Type B pancreatic cell (in vitro differentiated cells): ENCODE measurements at places on chromosomes 1 and 21. TPM values are rescaled to one million over a fixed set of nuclear protein-coding genes. Genes with fewer than 3 reads are reported as not detected.
A peak's percentile ranks its signal among the peaks of the same experiment; 100 is the strongest.

The TMEM200B gene
- 4.5 and 8.3 TPM in 2 replicates for total RNA-seq

The MRPS6 gene
- 40.7 and 74.8 TPM in 2 replicates for total RNA-seq

The FMO4 gene
- 1.6 and 2.5 TPM in 2 replicates for total RNA-seq

The OR14C36 gene
- total RNA-seq: not detected in 2 replicates

The B3GALT2 gene
- total RNA-seq: 3.2 and 3.6 TPM in 2 replicates

The TSPAN1 gene
- 22.2 and 27.6 TPM in 2 replicates for total RNA-seq

The RYR2 gene
- 0.58 and 1.0 TPM in 2 replicates for total RNA-seq

The OR10K1 gene
- not detected in 2 replicates for total RNA-seq

The AMY2B gene
- total RNA-seq: 7.0 and 7.5 TPM in 2 replicates

The SAMSN1 gene
- total RNA-seq: 2.6 and 6.0 TPM in 2 replicates

The CD34 gene
- 0.34 TPM in 1 of 2 replicates, not detected in the other for total RNA-seq

The C1orf141 gene
- not detected in 2 replicates for total RNA-seq

The TDRD5 gene
- 0.52 TPM in 1 of 2 replicates, not detected in the other for total RNA-seq

DNA sequence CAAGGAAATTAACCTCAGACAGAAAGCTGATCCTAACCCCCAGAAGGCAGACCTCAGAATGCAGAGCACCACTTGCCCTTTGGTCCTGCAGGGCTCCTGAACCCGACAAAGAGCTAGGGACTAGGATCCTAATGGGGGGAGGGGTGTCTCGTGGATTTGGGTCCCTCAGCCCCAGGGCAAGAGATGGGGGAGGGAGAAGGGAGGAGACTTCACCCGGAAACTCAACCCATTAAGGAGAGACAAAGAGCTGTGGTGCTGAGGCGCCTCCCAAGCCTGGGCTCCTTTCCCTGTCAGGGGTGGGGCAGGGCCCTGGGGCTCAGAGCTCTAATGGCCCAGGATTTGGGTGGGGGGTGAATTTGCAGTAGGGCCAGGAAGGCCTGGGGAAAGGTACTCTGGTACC lies 2.9 kb downstream of the NECTIN4 start:
- DNase-seq: no peak
- peak overlapping the region; percentile 88 for H3K4me3 ChIP-seq
- H3K27ac ChIP-seq: peak overlapping the region; percentile 97
- peaks cover 14% of the 10 kb centered on the region for H3K4me1 ChIP-seq

GRCh38 chr1:177912991-177913390 lies 56.9 kb downstream of the SEC16B start:
- H3K36me3 ChIP-seq: no peaks in the 10 kb centered on the region
- peaks cover 8% of the 10 kb centered on the region for H3K4me1 ChIP-seq
- no peak overlapping the region for H3K4me3 ChIP-seq
- no peak for DNase-seq
- H3K27me3 ChIP-seq: no peaks in the 10 kb centered on the region

DNA sequence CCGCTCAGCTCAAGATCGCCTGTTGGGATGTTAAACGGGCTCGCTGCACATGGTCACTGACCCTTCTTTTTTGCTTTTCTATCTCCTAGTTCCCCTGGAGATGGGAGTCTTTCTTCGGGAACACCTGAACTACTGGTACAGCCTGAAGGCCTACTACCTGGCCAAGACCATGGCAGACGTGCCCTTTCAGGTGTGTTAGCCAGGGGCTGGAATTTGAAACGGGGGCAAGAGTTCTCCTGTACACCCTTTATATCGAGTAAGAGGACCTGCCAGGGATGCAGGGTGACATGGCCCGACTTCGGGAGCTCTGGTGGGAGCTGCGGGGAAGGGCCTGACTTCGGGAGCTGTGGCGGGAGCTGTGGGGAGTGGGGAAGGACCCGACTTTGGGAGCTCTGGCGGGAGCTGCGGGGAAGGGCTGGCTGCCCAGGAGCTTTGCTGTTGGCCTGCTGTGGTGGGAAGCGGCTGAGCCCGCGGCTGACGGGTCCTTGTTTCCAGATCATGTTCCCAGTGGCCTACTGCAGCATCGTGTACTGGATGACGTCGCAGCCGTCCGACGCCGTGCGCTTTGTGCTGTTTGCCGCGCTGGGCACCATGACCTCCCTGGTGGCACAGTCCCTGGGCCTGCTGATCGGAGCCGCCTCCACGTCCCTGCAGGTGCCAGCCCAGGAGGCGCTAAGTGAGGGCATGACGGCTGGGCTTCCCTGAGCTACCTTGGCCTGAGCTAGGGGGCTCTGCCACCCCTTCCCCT lies 24.0 kb downstream of the TFF3 start:
- no peak for DNase-seq
- peaks cover 6% of the 10 kb centered on the region for H3K4me1 ChIP-seq
- peaks cover 17% of the 10 kb centered on the region for H3K36me3 ChIP-seq

DNA sequence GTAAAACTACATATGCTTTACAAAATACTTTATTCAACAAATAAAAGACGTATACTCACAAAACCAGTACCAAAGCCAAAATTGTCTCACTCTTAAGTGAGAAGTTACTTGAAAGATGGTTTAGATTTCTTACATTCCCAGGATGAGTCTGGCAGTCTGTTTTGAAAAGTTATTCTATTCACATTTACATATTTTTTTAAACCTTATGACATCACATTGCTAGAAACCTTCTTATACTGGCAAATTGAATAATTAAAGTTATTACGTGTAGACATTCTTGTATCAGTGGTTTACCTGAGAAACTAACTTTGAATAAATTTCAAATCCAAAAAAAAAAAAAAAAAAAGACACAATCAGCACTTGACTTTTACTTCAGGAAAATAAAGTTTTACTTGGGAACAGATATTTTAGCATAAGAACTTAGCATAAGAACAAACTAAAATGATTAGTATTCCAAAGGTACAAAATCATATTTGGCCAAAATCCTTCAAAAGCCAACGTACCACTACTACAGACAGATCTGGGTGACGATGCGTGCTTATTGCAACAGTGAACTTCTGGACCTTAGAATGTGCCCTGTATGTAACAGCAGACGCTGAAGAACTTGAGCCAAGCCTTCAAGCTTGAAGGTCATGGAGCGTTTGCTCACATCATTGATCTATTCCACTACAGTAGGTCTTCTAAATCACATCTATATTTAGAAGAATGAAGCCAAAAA lies 2.5 kb downstream of the CDC42BPA start:
- H3K4me1 ChIP-seq: peaks cover 14% of the 10 kb centered on the region
- H3K27ac ChIP-seq: peak overlapping the region; percentile 86

DNA sequence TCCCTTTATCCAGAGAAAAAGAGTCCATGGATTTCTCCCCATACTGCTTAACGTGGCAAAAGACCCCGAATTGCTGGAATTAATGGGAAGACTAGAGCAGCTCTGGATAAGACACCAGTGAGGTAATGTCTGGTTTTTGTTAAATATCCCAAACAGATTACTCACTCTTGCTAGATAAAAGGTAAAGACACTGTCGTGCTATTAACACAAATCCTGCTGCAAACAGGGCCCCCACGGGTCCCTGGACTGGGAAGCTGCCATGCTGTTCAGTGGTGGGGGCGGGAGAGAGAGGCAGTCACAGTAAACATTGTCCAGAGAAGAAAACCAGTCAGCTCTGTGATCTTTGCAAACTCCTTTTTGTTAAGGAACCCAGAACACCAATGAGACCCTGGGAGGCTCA lies 15.2 kb upstream of the SRP9 start:
- H3K4me3 ChIP-seq: peak overlapping the region; percentile 56
- peaks cover 3% of the 10 kb centered on the region for H3K36me3 ChIP-seq
- H3K27ac ChIP-seq: peak overlapping the region; percentile 82
- H3K4me1 ChIP-seq: peaks cover 44% of the 10 kb centered on the region
- no peak for DNase-seq

DNA sequence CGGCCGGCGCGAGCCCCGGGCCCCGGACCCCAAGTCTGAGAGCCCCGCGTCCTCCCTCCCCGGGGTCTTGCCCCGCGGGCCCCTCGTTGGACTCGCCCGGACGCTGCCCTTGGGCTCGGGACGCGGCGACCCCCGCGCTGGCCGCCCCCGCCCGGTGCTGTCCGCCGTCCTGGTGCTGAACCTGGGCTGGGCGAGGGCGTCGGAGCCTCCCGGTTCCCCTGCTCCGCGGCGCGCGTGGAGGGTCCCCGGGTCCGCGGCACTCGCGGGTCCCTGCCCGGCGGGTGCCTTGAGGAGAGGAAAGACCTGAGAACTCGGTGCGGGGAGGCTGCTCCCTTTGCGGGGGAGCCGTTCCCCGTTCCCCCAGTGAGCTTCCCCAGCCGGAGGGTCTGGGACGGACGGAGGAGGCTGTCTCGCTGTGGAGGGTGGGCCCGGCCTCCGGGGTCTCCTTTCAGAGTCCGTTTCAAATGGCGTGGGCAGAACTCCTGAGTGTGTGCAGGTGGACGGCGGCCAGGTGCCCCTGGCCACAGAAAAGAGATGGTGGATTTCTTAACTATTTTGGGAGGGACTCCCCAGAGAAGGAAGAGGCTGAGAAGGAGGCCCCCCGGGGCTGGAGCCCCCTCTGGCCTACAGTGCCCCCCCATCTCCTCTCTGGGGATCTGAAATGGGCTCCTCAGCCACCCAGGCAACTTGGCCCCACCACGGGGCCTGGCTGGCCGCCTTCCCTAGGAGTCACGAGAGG lies 595 bp downstream of the GABRD start:
- no peak overlapping the region for H3K27ac ChIP-seq
- H3K4me1 ChIP-seq: no peaks in the 10 kb centered on the region
- DNase-seq: no peak
- peaks cover 79% of the 10 kb centered on the region for H3K27me3 ChIP-seq
- peak overlapping the region; percentile 34 for H3K4me3 ChIP-seq

GRCh38 chr21:39046236-39046916 lies 136.9 kb downstream of the PSMG1 start:
- no peak overlapping the region for H3K4me3 ChIP-seq
- peak; percentile 49 for DNase-seq
- H3K4me1 ChIP-seq: peaks cover 13% of the 10 kb centered on the region
- no peak overlapping the region for H3K27ac ChIP-seq
- H3K36me3 ChIP-seq: no peaks in the 10 kb centered on the region

- no peak for DNase-seq
- no peak overlapping the region for H3K4me3 ChIP-seq
- H3K27ac ChIP-seq: no peak overlapping the region
- no peaks in the 10 kb centered on the region for H3K36me3 ChIP-seq
- H3K4me1 ChIP-seq: no peaks in the 10 kb centered on the region
- H3K27me3 ChIP-seq: no peaks in the 10 kb centered on the region
Observed at GRCh38 chr1:172627702-172628101, 31.2 kb upstream of the FASLG start.

DNA sequence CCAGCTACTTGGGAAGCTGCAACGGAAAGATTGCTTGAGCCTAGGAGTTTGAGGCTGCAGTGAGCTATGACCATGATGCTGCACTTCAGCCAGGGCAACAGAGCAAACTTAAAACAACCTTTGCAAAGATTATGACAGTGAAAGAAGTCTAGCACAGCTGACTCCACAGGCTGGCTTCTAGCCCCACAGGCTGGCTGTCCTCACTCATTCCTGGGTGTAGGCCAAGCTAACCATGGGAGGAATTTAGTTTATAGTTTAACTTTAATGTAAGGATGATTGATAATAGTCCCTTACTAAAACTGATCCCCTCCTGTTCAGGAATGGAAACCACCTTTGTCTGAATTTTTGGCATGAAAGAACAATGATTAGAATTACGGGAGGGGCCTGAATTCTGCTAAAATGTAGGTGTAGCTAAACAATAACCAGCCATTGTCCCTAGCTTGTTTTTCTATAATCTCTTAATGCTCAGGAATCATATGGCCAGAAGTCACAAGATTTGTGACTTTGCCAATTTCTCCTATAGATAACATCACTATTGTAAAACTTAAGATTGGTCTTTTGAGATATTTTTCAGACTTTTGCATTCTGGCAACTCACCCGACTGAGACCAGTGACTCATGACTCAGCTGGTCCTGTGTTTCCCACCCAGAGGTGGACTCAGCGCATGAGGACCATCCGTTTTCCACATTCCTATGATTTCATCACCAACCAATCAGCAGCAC lies 28.1 kb upstream of the SGIP1 start:
- H3K4me3 ChIP-seq: no peak overlapping the region
- peaks cover 4% of the 10 kb centered on the region for H3K27me3 ChIP-seq
- H3K4me1 ChIP-seq: peaks cover 8% of the 10 kb centered on the region
- DNase-seq: no peak
- no peaks in the 10 kb centered on the region for H3K36me3 ChIP-seq

GRCh38 chr1:115300087-115300876 lies 37.8 kb downstream of the NGF start:
- H3K4me3 ChIP-seq: peak overlapping the region; percentile 16
- no peaks in the 10 kb centered on the region for H3K27me3 ChIP-seq
- H3K4me1 ChIP-seq: peaks cover 37% of the 10 kb centered on the region
- peak overlapping the region; percentile 60 for H3K27ac ChIP-seq
- H3K36me3 ChIP-seq: no peaks in the 10 kb centered on the region

DNA sequence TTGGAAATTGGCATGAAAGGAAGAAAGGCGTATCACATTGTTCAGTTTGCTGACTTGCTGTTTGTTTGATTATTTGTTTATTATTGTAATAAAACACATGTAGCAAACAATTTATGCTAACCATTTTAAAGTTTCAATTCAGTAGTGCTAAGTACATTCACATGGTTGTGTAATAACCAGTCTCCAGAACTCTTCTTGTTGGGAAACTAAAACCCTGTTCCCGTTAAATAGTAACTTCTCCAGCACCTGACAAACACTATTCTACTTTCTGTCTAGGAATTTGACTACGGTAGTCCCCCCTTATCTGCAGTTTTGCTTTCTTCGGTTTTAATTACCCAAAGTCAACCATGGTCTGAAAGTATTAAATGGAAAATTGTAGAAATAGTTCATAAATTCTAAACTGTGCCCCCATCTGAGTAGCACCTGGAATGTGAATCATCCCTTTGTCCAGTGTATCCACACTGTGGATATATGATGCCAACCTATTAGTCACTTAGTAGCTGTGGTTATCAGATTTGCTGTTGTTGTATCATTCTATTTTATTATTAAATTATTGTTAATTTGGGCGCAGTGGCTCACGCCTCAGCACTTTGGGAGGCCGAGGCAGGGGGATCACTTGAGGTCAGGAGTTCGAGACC lies 5.5 kb downstream of the MORC3 start:
- no peak for DNase-seq
- H3K4me3 ChIP-seq: no peak overlapping the region
- no peak overlapping the region for H3K27ac ChIP-seq
- peaks cover 25% of the 10 kb centered on the region for H3K36me3 ChIP-seq

- no peak for DNase-seq
- H3K4me3 ChIP-seq: no peak overlapping the region
- H3K27me3 ChIP-seq: no peaks in the 10 kb centered on the region
- no peak overlapping the region for H3K27ac ChIP-seq
- H3K36me3 ChIP-seq: peaks cover 2% of the 10 kb centered on the region
Observed at GRCh38 chr21:45302082-45303061, 14.7 kb upstream of the POFUT2 start.

DNA sequence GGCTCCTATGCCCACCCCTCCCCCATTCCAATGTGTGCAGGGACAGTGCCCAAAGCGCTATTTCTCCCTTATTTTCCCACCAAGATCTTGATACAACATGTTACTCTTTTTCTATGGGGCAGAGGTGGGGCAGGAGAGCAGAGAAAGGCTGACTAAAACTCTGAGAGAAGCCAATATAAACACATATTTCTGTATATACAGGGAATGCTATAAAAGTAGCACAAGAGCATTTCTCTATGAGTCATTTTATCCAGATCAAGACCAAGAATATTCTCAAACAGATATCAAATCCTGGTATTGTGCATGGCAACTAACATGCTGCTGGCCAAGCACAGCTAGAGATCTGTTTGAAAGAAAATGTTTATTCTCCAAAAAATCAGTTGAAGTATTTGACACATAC lies 7.3 kb downstream of the WDR26 start:
- peaks cover 38% of the 10 kb centered on the region for H3K36me3 ChIP-seq
- no peaks in the 10 kb centered on the region for H3K27me3 ChIP-seq
- no peak for DNase-seq
